Activated T-cell treated with anti-CD3 and anti-CD28 coated beads for 1 hour (primary cell): ENCODE measurements at places on chromosomes 5 and 9.

DNA sequence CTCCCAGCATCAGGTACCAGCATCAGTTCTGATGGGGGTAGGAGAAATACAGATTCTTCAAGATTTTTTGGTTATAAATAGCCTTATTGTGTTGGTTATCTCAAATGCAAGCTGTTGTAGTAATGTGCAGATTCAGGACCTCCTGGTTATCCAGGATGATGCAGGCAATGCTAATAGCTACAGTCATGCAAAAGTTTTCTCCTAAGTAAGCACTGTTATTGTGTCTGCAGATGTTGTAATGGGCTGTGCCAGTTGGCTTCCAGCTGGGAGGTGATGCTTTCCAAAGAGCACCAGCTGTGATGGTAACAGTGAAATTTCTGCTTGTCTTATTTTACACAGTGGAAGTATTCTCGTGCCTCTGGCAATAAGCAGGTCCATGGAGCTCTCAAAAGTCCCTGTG lies 719.2 kb upstream of the CTNND2 start:
- DNase-seq: no peak

DNA sequence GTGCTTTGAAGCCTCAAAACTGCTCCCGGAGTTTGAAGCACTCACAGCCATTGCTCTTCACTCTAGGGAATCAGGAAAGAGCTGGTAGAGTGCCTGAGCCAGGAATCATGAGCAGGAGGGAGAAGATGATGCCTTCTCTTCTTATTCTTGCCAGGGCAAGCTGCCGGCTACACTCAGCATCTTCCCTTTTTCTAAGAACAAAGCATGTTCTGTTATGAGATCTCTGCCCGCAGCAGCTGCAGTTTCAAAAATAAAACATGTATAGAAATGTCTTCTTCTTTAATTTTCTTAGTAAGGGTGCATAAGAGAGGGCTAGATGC lies 57.9 kb upstream of the RICTOR start:
- DNase-seq: no peak

DNA sequence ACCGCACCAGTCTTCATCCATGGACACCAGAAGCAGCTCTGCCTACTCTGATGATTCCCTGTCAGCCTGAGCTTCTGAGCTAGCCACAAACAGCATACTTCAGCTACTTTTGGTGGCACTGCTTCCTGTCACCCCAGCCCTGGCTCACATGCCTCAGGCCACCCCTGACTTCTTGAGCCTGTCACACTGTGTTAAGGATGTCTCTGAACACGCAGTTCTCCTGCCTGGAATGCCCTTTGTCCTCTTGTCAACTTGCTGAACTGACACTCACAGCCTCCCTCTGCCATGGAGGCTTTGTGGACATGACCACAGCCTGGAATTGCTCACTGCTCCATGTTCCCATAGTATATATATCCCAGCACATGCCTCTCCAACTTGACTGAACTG lies 7.2 kb downstream of the MACROH2A1 start:
- DNase-seq: no peak

DNA sequence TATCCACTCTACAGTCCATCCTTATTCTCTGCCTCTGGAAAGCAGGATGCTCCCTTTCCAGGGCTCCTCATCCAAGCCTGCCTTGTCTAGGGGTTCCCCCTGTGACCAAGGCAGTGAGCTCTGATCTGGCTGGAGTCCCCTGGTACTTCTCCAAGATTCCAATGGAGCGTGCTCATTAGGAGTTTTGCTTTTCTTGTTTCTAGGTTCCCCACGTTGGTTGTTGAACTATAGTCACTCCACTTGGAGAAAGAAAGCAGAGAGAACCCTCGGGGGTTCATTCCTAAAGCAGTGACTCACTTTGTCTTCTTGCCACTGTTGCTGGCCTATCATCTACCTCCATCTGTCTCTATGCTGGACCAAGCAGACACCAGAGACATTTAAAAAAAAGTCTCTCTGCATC lies 192.6 kb downstream of the TLE4 start:
- no peak for DNase-seq

DNA sequence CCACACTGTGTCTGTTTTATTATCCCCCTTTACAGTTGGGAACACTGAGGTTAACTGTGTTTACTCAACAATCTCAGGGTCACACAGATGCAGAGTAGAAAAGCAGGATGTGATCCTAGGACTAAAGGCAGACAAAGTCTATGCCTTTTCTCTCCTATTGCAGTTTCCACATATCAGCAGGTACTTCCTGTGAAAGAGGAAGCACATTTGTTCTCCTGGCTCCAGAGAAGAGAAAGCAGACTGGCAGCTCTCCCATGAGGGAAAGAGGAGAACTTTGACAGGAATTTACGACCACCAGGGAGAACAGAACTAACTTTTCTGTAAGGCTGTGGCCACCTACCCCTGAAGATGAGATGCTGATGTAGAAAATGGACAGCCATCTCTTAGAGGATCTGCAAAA lies 84.2 kb upstream of the TNC start:
- no peak for DNase-seq

GRCh38 chr5:54861212-54861894 lies 124.0 kb downstream of the ESM1 start:
- no peak for DNase-seq

GRCh38 chr5:116539222-116539621 lies 35.4 kb downstream of the SEMA6A start:
- no peak for DNase-seq

- DNase-seq: no peak
Observed at GRCh38 chr5:65832603-65833228, 93.7 kb upstream of the ERBIN start.

- no peak for DNase-seq
Observed at GRCh38 chr9:6440405-6440804, 27.4 kb downstream of the UHRF2 start.
